CD4-positive, alpha-beta T cell treated with Interleukin-17A for 1 hour (primary cell): ENCODE measurements at places on chromosomes 6 and 20.

- peak; percentile 62 for DNase-seq
Observed at GRCh38 chr6:3370361-3371221, 86.3 kb downstream of the SLC22A23 start.

DNA sequence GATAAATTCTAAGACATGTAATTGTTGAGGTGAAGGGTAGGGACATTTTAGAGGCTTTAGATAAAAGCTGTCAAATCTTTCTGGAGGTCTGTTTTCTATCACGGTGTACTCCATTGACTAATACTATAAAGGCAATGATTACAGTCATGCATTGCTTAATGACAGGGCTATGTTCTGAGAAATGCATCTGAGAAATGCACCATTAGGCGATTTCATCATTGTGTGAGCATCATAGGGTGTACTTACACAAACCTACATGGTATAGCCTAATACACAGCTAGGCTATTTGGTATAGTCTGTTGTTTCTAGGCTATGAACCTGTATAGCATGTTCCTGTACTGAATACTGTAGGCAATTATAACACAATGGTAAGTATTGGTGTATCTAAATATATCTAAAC is 71.3 kb upstream of the FYN start:
- DNase-seq = no peak

- DNase-seq = no peak
Observed at GRCh38 chr6:131636880-131637792, at the start of gene ENPP3. TSS of gene ENPP3 (plus strand) at chr6:131637302. CDS start at chr6:131637385, 83 bp downstream.

GRCh38 chr20:58585753-58586540 is 65.1 kb upstream of the STX16 start:
- no peak for DNase-seq

- no peak for DNase-seq
Observed at GRCh38 chr6:6201200-6201599, 119.3 kb downstream of the F13A1 start.

- no peak for DNase-seq
Observed at GRCh38 chr6:68086199-68086598, 548.9 kb upstream of the ADGRB3 start.

- no peak for DNase-seq
Observed at GRCh38 chr6:160041608-160042007, 72.7 kb downstream of the IGF2R start.

GRCh38 chr6:129874837-129875236 is 13.7 kb upstream of the TMEM244 start:
- no peak for DNase-seq

DNA sequence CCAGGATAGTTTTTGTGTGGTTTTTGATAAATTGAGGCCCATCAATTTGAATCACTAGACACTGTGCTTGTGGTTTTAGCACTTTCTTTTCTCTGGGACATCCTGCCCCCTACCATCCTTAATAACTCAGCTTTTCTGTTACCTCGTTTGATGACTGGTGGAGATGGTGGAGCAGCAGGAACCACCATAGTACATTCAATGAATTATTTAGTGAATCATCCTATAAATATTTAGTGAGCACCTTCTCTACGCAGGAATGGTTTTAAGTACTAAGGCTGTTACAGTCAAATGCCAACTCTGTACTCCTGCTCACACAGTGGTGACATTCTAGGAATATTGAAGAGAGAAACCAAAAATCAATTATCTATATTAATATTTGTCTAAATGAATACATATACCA is 585.2 kb downstream of the HAO1 start:
- DNase-seq = no peak

DNA sequence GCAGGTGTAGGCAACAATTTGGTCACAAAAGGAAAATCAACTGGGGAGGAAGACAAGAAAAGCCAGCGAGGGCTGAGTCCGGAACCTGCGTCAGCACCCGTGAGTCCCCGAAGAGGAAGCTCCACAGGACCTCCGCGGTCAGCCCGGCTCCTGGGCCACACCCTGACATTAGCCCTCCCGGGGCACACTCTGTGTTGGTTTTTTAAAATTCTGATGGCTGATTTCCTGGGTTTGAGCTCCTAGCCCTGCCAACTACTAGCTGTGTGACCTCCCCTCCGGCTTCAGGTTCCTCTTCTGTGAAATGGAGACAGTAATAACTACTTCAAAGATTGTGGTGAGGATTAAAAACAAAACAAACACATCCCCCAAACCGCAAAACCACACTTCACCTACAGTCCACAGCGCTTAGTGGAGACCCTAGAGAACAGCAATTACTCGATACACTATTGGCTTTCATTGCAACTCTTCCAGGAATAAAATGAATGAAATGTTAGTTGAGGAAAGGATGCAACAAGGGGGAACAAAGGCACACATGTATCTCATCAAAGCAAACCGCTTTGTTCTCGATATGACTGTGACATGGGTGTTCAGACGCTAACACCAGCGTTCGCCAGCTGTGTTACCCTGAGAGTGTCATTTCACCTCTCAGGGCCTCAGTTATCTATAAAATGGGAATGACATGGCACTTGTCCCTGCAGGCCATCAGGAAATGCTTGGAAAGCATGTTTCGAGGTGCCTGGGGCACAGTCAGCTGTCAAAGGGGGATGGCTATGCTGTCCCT is 985 bp downstream of the ZBP1 start:
- peak; percentile 85 for DNase-seq

DNA sequence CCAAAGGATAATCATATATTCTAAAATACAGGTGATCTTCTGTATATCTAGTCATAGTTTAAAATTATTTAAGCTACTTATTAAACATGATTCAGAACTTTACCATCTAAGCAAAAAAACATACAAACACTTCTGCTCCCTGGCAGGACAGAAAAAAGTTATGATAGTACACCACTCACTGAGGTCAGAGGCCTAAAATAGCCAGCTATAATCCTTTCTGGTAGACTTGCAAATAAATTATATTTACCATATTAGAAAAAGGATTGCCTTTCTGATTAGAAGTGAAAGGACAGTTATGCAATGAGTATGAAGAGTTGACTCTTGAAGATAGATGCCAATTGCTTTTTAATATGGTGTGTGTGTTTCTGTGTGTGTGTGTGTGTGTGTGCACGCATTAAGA is 207.4 kb downstream of the BMP2 start:
- no peak for DNase-seq

DNA sequence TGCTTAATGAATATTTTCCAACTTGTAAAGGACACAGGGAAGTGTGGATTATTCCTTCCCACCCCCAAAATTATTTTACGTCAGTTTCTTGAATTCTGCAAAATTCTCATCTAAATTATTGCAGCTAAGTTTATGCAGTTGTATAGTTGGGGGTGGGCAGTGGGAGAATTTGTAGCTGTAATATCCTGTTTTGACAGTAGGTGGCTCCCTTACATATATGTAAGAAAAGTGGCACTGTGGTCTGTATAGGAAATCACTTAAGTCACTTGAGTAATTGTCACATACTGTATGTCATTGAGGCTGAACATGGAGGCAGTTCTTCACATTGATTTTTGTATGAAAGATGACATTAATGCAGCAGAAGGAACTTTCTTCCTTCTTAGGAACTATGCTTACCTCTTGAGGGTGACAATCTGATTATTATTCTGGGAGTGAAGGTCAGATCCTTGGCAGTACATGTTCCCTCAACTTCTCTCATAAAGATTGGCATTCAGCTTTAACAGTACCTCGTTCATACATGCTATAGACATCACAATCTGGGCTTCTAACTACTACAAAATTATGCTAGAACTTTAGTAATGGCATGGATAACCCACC is 14.6 kb upstream of the CFAP206 start:
- DNase-seq = peak; percentile 72

DNA sequence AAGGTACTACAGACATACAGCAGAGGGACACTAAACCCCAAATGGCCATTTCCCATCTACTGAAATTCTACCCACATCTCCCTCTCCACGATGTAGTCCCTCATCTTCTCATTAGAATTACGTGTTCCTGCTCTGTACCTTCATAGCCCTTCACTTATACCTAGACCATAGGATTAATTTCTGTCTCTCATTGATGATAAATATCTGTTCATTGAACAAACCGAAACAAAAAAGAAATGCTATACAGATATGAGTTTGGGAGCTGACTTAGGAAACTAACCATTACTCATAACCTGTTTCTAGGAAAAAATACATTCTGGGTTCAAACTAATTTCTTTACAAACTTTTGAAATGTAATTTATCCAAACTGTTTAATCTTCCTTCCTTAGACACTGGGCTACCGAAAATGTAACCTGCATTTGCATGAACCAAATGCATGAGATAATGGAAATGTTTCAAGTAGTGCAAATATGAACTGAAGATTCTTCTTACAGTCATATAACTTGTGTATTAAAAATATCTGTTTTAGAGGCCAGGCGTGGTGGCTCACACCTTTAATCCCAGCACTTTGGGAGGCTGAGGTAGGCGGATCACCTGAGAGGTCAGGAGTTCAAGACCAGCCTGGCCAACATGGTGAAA is 85.3 kb downstream of the GJA10 start:
- DNase-seq = no peak

DNA sequence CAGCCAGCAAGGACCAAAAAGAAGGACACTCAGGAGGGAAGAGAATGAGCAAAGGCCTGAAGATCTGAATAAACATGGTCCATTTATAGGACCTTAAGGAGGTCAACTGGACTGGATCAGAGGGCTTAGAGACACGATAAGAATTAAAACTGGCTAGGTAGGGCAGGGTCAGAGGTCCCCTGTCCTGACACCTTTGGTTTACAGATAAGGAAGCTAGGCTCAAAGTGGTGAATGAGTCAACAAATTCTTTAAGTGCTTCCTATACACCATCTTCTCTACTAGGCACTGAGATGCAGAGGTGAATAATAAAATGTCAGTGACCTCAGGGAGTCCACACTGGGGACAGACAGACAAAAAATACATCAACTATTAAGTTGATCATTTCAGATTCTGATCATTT is 70.3 kb downstream of the HIVEP2 start:
- no peak for DNase-seq

- DNase-seq = no peak
Observed at GRCh38 chr20:53831228-53831627, 237.6 kb upstream of the ZNF217 start.

GRCh38 chr6:74785236-74785635 is 420.6 kb downstream of the COL12A1 start:
- DNase-seq = no peak

- no peak for DNase-seq
Observed at GRCh38 chr6:1630771-1631217, 21.1 kb downstream of the FOXC1 start.

- no peak for DNase-seq
Observed at GRCh38 chr6:109892451-109893435, 85.4 kb upstream of the GPR6 start.

- no peak for DNase-seq
Observed at GRCh38 chr6:110542311-110543024, 66.1 kb upstream of the SLC22A16 start.

- DNase-seq = no peak
Observed at GRCh38 chr6:37638414-37639341, 59.0 kb downstream of the MDGA1 start.

DNA sequence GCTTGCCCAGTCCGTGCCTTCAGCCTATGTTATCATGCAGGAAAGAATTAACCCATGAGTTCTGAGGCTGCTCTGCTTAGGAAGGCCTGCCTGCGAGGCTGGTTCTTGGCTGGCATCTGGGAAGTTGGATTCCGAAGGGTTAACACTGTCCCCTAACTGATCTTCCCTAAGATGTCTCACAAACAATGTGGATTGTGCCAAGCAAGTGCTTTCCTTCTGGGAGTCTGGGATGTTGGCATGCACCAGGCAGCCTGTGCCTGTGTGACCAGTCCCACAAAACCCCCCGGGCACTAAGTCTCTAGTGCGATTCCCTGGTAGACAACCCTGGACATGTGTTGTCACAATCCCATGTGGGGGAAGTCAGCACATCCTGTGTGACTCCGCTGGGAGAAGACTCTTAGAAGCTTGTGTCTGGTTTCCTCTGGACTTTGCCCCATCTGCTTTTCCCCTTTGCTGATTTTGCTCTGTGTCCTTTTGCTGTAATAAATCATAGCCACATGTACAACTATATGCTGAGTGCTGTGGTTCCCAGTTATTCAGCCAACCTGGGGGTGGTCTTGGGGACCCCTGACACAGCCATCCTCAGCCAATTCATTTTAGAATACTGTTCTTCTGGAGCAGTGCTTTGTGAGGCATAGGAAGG is 83.8 kb downstream of the SLC22A23 start:
- no peak for DNase-seq

DNA sequence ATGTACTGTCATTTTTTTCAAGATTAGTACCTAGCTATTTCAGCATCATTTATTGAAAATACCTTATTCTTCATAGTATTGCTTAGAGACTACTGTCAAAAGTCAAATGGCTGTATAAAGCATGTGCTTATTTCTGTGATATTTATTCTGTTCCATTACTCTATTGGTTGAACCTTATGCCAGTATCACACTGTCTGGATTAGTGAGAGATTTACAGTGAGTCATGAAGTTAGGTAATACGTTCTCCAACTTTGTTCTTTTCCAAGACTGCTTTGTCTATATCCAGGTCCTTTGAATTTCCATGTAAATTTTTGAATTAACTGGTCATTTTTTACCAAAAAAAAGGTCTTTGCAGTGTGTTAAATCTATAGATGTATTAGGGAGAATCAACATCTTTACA is 18.6 kb upstream of the RNF217 start:
- DNase-seq = no peak

- DNase-seq = no peak
Observed at GRCh38 chr6:6683969-6684833, 95.7 kb downstream of the LY86 start.

DNA sequence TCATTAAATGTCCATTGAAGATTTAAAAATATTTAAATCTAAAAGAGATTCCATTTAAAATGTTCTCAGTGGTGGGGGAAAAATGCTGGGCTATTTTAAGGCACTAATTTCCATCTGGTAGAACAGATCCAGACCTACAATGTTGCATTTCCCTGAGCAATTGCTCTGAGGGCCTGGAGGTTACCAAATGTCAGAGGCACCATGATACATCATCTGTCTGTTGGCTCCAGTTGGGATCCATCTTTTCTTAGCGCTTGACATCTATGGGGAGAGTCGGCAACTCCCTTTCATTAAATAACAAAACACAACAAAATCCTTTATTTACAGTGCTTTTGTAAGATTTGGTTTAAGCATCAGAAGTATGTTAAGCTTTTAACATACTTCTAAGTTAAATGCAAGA is 224.5 kb downstream of the FOXC1 start:
- no peak for DNase-seq

GRCh38 chr6:123215211-123215610 is 219.2 kb downstream of the CLVS2 start:
- no peak for DNase-seq

- DNase-seq = no peak
Observed at GRCh38 chr6:112183271-112183671, 71.1 kb downstream of the LAMA4 start.

DNA sequence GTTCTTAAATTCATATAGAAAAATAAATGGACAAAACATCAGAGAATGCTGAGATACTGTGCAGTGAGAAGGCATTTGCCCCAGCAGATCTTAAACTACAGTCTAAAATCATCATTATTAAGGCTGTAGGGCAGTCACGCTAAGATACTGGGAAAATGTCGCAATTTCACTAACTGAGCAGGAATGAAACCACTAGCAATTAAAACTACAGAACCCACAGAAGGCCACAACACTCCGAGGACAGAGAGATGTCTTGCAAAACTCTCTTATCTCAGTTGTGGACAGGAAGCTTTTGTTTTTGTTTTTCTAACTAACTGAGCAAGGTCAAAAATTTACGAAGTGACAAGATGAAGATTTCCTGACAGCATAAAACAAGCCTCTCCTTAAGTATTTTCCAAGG is 18.2 kb downstream of the GNAS-AS1 start:
- DNase-seq = no peak

- DNase-seq = no peak
Observed at GRCh38 chr20:37308086-37309050, 18.9 kb downstream of the MANBAL start.
